ENCODE measurements at places on chromosomes 2 and 18.

GRCh38 chr2:171056307-171056706 is 104.4 kb downstream of the TLK1 start:
- no peak for DNase-seq

GRCh38 chr18:79991494-79991893 is 3.1 kb upstream of the TXNL4A start:
- no peak for DNase-seq

GRCh38 chr2:26016012-26016705 is 17.7 kb upstream of the RAB10 start:
- DNase-seq, result no peak

DNA sequence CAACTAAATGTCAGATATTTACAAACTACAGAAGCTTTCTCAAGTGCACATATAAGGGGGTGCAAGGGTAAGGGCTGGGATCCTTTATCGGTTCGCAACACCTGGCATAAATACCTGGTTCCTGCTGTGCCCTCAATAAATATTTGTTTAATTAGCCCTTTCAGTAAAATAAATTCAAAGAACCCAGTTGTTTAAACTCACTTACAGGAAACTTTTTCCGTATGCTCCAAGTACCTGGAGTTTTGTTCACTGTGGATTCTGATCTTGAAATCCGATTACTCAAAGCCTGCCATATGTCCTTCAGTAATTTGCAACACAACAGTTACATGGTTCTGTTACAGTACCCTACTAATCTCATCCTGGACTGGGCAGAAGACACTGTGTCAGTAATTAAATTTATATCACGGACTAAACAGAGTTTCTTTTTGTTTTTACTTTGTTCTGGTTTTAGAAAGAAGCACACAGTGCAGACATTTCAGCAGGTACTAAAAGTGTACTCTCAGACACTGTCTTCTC is 36.9 kb downstream of the TBC1D8 start:
- DNase-seq, result no peak

All from GM12865 (cell line).